ENCODE measurements at places on chromosomes 2 and 18.

GRCh38 chr2:240588006-240588655 lies 1.6 kb downstream of the CAPN10 start:
- DNase-seq: no peak

GRCh38 chr18:46073474-46074331 lies 1.6 kb upstream of the PSTPIP2 start:
- peak; percentile 48 for DNase-seq

- DNase-seq: no peak
Observed at GRCh38 chr2:72576459-72576858, 249.4 kb downstream of the EXOC6B start.

DNA sequence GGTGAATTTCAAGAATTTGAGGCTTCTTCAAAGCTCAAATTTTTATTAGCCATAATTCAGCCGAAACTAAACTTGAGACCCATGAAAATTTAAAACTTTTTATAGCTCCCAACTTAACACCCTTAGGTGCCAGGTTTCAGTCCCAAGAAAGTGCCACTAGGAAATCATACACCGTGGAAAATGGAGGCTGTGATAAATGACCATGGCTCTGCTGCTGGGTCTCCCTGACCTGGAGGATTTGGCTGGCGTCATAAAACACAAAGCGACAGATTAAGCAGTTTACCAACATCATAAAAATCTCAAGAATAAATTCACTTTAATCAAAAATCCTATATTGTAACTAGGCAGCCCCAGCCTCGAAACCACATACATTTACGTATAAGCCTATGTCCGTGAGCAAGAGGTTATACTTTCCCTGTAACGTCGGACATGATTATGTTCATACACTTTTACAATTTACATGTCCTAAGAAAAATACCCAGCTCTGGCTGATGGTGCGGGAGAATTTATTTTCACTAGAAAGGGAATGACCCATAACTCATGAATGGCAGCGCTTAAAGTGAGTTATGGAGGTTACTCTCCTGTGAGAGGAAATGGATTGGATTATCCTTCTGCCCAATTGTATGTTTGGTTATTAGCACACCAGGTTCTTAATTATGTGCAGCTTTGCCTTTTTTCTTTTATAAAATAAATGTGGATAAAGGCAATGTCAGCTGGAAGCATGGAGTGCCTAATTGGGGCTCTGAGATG lies 329.4 kb downstream of the AGPS start:
- DNase-seq: no peak

GRCh38 chr18:21454725-21455124 lies 145.8 kb downstream of the ESCO1 start:
- DNase-seq: peak; percentile 25

GRCh38 chr2:151302879-151303278 lies 13.4 kb upstream of the NMI start:
- no peak for DNase-seq

DNA sequence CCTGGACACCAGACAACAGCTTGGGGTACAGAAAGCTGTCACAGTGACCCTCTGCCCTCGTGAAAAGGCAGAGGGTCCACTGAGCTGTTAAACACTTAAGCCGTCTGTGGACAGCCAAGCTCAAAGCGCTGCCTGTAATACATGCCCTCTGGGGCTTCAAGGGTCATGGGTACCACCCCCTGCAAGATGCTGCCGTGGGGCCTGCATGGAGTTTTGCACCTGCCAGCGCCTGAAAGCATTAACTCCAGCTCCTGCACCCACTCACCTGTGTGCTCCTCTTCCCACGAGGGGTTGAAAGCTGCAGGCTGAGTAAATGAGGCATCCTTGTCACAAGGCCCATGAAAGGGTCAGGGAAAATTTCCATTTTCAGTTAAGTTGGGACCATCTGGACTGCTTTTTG lies 70.6 kb upstream of the PHLPP1 start:
- DNase-seq: no peak

- peak; percentile 81 for DNase-seq
Observed at GRCh38 chr18:76922107-76922506, 99.8 kb downstream of the ZNF236 start.

- no peak for DNase-seq
Observed at GRCh38 chr18:79898952-79899608, 52.4 kb downstream of the SLC66A2 start.

GRCh38 chr2:138276339-138276738 lies 225.2 kb upstream of the SPOPL start:
- no peak for DNase-seq

DNA sequence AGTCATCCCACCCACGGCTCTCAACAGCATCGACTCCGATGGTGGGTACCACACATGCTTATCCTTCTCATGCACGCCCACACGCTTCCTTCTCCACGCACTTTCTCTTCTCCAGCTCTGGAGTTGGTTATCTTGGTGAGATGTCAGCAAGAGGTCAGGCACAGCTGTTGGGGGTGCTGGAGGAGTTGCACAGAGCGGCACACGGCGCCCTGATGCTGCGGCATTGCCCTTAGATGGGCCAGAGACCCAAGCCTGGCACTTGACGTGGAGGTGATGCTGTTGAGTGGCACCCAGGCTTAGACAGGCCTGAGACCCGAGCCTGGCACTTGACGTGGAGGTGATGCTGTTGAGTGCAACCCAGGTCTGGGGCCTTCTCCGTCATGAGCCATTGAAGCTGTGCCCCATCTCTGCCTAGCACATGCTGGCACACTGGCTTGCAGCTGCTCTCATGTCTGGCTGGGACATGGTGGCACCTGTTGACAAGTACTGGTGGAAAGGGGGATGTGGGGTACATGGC lies 83.2 kb downstream of the DGKD start:
- no peak for DNase-seq

DNA sequence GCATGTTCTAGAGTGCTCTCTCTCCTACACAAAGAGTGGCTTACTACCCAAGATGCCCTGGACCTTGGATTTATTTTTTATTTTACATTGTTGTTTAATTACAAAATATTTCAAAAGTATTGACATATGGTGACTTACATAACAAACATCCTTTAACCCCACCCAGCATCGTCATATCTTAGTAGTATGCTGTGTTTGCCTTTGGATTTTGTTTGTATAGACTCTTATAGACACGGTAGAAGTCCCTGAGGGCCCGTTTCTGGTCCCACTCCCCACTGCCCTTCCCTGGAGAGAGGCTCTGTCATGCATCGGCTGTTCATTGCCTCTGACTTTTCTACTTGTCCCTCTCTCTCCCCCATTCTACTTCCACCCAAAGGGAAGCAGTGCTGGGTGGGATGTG lies 112.0 kb downstream of the ZBTB7C start:
- DNase-seq: no peak

- no peak for DNase-seq
Observed at GRCh38 chr2:187134306-187134705, 285.3 kb upstream of the ZSWIM2 start.

- DNase-seq: no peak
Observed at GRCh38 chr2:57182916-57183315, 863.7 kb upstream of the VRK2 start.

DNA sequence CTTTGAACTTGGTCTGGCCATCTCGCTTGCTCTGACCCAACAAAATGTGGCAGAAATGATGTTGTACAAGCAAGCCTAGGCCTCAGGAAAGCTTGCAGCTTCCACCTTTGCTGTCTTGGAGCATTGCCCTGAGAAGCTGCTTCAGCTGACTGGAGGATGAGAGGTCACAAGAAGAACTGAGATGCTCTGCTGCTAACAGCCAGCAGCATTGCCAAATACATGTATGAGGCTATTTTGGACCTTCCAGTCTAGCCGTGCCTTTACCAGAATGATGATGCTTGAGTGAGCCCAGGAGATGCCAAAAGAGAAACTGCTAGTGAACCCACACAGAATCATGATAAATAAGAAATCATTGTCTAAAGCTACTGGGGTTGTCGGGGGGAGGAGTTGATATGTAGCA lies 13.2 kb upstream of the ITGAV start:
- no peak for DNase-seq
